Stimulated activated CD8-positive, alpha-beta memory T cell treated with anti-CD3 and anti-CD28 coated beads, Interleukin-7, amount 100 ng/mL, for 24 hours (primary cell): ENCODE measurements at places on chromosomes 7 and 10.

- DNase-seq = no peak
Measured at GRCh38 chr10:128337860-128338378, 211.7 kb upstream of the MKI67 start.

DNA sequence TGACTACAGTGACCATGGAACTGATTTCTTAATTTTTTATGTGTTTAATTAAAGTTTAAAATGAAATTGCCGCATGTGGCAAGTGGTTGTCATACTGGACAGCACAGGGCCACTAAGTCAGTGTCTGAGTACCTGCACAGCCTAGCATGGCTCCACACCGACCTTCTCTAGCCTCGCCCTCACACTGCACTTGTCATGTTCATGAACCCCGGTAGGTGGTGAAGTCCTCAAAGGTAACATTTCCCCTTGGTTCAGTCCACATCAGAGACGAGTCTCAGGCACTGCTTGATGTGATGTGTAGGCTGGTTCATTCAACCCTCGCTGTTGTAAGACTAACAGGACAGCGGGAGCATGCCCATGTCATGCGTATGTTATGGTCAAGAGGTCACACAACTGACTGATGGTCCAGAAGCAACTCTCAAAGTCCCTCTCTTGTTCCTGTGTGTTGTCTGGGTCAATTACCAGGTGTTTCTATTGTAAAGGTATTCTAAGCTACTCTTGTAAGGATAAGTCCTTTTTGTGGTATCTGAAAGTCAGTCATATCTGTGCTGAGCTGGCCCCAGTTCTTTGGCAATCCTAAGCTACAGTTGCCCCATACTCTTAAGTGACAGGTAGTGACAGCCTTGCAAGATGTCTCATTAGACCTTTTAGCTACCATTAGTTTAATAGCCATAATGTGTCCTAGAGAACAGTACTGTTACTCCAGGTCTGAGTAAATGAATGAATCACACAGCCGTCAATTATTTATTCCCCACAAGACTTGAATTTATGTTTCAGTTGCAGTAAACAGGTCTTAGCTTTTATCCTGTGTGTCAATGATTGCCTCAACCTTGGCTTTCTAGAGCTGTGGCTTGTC is 32.9 kb upstream of the ZC3HAV1L start:
- DNase-seq = no peak

DNA sequence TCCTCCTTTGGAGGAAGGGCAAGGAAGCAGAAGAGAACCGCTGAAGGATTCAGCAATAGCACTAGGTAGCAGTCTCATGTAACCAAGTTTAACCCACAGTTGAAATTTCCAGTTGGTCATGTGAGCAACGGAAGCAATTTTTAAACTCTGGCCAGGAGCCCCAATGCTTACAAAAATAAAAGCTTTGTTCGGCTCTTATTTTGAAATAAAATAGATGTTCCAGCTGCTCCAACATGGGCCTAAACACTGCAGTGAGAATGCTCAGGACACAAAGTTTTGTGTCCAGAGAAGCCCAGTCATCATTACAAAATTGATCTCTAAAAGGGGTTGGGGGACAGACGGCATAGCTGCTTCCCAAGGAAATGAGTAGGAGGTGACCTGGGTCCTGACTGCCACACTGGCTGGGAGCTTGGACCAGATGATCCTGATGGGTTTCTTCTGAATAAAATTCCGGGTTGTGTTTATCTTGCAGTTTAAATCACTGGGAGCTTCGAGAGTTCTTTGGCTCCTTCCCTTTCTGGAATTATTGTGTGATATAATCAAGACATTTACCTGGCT is 452 bp upstream of the TMEM140 start:
- no peak for DNase-seq

DNA sequence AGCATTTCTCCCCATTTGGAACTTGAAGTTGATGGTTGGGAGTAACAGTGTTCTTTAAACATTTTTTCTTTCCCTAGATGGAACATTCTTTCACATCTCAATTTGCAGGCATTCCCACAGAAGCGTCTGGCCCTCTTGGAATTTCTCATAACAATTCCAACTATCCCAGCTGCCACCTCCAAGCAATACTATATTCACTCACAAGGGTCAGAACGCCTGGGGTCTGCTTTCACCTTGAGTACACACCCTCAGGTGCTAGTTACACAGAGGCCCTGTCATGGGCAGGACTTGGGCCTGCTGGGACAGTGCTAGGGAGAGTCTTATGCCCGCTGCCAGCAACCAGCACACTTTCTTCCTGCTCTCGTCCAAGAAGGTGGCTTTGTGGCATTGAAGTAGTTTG is 136.5 kb downstream of the JCAD start:
- no peak for DNase-seq

DNA sequence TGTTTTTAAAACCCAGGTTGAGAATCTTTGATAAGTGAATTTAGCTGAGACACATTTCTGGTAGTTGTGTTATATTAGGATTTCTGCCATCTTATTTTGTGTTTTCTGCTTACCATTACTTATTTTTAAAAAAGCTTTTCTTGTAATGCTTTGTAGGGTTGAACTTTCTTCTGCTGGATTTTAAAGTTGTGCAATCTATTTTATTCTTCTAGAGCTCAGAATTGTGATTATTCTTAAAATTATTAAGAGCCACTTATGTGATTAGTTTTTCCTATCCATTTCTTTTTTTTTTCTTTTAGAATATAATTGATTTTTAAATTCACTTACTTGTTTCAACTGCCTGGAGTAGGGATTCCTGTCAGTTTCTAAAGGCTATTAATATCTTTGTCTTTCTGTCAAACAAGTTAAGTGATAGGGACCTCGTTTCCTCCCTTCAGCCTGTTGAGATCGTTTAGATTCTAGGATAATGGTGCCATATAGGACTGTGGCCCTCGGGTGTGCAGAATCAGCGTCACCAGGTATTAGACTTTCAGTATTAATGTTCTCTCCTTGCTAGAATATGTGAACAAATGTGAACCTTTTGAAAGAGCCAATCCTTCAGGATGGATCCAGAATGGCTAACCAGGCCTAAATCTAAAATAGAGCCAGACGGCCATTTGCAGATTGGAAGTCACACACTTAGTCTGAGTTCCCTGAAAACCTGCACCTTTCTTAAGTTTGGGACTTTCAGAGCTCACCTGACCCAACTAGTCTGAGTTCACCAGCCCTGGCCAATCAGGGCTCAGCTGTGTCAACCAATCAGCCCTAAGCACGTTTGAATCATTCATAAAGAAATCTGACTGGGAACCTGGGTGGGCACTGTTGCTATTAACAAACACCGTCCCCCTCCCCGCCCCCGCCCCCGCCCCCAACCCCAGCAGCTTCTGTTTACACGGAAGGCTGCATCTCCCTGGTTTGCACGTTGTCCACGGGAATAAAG is 26.2 kb downstream of the CUX1 start:
- no peak for DNase-seq

- DNase-seq = no peak
Measured at GRCh38 chr7:158024881-158025280, 562.7 kb downstream of the PTPRN2 start.

DNA sequence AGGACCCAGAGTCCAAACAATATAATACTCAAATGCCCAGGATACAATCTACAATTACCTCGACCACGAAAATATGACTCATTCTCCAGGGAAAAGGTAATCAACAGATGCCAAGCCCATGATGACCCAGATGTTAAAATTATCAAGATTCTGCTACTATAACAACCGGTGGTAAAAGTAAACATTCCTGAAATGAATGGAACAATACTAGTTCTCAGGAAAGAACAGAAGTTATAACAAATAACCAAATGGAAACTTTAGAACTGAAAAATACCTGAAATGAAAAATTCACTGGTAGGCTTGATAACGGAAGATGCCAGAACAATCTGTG is 34.1 kb upstream of the GUSB start:
- no peak for DNase-seq

DNA sequence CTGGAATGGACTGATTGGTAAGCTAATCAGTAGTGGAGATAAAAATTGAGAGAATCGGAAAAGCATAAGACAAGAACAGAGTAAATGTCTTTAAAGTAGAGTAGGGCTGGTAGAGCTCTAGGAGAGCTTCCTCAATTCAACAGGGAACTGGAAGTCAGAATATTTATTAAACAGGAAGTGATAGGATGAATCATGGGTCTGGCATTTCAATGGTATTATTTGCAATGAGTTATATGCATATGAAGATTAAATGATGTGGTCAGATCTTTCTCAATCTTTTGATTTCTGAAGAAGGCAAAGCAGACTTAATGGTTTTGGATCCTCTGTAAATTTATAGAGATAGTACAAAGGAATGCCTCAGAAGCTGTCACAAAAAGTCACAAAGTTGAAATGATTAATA is 349.0 kb downstream of the HPSE2 start:
- no peak for DNase-seq

DNA sequence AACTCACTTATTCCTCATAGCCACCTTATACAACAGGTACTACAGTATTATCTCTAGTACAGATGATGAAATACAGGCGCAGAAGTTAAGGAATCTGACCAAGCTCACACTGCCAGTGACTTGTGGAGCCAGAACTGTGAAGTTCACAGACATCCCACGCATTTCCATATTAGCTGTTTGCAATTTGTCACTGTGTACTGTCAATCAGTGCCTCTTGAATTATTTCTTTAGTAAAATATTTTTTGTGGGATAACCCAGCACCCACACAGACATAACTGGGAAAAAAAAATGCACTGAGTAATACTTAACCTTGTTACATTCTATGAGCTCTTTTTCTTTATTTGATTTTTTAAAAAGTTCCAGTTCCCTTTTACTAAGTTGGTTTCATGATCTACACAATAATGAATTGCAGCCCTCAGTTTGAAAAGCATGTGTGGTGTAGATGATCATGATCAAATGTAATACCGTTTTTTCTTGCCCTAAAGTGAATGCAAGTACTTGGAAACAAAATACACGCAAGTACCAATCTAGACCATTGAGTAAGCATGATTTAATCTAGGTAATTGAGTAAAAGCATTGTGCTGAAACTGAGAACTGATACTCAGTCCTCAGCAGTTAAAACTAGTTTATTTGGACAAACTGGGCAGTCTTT is 14.1 kb downstream of the CUL1 start:
- no peak for DNase-seq

DNA sequence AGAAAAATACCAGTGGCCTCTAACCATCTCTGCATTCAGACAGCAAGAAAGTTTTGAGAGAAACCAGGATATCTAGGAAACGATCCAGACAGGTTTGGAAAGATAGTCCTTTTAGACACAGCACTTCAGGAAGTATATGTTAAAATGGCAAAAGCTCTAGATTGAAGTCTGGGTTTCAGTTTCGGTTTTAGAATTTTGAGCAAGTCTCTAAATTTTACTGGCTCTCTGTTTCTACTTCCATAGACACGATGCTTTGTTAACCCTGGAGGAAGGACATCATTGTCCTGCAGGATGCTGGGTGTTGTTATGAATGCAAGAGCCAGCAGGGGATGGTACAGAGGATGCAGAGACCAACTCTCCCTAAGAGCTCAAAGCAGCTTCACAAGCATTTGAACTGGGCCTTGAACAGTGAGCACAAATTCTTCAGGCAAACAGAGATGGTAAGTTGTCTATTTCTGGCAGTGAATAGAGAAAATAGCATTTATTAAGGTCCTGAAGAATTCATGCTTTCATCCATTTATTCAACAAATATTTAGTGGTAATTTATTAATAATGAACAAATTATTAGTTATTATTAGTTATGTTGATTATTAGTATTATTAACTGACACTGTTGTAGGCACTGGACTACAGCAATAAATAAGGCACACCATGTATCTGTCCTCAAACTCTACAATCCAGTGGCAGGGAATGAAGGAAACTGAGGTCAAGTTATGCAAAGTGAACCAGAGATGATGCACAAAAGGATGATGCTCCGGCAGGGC is 152.7 kb upstream of the NRP1 start:
- DNase-seq = no peak
